ENCODE measurements at places on chromosomes 16 and 17.

GRCh38 chr17:10118788-10119130 lies 79.6 kb downstream of the GAS7 start:
- DNase-seq: no peak

DNA sequence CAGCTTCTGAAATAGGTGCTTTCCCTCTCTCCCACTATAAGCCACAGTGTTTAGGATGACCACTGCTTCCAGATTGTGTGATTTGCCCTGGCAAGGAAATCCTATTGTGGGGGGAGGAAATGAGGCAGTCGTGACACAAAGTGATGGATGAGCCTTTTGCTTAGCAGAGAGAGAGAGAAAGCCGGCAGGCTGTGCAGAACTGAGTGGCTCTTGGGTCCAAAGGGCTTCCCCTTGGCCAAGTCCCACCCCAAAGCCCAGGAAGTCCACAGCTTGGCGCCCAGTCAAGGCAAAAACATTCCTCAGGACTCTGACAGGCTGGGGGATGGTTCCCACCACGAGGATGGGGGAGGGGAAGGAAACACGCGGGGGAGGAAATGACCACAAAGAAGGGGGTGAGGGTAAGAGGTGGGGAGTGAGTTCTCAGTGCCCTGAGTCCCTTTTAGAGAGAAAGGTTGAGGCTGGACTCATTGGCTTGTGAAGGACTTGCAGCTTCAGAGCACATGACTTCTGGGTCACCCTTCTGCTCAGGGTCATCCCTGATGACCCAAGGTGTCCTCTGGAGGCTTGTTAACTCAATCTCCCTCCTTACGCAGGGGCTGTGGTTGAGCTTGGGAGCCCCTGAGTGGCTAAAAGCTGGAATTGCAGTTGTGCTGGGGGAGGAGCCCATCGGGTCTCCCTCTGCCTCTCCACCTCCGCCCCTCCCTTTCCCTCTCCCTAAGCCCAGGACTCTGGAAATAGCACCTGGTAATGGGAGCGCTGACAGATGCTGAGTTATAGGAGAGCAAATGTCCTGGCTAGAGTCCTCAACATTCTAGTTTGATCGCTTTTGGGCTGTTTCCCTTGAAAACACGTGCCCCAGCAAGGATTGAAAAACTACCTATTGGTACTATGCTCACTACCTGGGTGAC lies 10.3 kb upstream of the MSL1 start:
- peak; percentile 98 for DNase-seq

DNA sequence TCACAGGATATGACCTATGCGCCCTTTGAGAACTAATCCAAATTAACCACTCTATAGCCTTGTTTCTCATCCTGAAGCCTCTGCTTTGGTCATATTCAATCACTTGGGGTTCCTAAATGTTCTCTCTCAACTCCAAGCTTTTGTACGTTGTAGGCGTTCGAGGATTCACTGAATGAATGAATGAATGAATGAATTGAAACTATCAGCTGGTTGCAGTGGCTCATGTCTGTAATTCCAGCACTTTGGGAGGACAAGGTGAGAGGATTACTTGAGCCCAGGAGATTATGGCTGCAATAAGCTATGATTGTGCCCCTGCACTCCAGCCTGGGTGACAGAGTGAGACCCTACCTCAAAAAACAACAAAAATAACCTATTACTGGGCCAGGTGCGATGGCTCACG lies 5.9 kb upstream of the SUMO2 start:
- DNase-seq: no peak

GRCh38 chr17:10105513-10106001 lies 92.8 kb downstream of the GAS7 start:
- peak; percentile 77 for DNase-seq

Data from amniotic epithelial cell (primary cell).